Fibroblast of the conjunctiva (primary cell): ENCODE measurements at places on chromosomes 2 and 18.
A peak's percentile ranks its signal among the peaks of the same experiment; 100 is the strongest.

- DNase-seq: no peak
These were observed 37.0 kb upstream of the METTL21A start for GRCh38 chr2:207662203-207662602.

GRCh38 chr2:48851161-48851560 lies 95.6 kb upstream of the LHCGR start:
- no peak for DNase-seq

- DNase-seq: no peak
These were observed 274.3 kb upstream of the TRIB2 start for GRCh38 chr2:12442476-12442847.

GRCh38 chr2:26974352-26974751 lies 3.9 kb downstream of the MAPRE3 start:
- no peak for DNase-seq

DNA sequence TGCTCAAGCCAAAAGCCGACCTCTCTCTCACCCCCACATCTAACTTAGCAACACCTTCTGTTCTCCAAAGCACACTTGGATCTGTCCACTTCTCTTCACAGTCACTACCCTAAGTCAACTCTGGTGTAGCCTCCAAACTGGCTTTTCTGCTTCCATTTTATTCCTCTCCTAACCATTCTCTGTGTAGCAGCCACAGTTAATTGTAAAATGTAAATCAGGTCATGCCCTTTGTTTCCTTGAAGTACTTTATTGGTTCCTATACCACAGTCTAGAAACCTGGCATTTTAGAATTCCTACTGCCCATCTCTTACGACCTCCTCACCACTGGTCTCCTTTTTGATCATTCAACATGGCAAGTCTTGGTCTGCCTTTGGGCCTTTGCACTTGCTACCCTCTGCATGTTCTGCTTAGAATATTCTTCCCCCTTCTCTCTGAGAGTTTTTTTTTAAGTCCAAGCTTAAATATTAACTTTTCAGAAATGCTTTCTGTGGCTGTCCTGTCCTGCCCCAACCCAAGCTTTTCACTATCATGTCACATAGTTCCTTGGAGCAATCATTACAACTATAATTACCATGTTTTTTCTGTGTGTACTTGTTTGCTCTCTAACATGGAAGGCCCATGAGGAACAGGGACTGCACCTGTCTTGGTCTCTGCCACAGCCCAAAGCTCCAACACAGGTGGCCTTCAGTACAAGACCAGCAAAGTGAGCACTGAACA lies 42.9 kb downstream of the PLA2R1 start:
- no peak for DNase-seq

DNA sequence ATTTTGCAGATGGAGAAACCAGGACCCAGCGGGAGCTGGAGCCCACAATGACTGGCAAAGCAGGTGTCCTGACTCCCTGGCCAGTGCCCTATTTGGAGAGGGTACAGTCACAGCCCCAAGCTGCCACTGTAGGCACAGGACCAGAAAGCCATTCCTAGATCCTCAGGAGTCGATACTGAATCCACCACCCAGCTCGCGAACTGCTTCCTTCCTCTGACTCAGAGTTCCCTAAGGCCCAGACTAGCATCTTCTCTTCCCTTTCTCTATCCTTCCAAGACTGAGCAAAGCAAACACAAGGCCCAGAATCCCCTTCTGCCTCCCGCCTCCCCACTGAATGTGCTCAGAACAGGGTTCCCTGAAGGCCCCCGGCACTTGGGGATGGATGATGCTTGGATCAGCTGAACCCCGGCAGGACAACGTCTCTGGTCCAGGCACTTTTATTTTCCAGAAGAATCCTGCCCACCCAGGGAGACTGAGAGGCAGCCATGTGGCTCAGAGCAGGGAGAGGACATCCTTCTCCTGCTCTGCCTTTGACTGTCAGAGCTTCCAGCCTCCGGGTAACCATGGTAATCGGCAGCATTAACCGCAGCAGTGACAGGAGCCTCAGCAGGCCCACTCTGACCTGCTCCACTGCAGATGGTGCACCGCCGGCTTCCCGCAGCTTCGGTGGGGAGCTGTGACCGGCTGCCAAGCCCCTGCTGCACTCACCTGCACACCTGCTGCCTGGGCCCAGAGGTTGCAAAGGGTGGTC lies 34.8 kb upstream of the KLHL29 start:
- DNase-seq: no peak

- DNase-seq: no peak
These were observed 656.9 kb downstream of the TSN start for GRCh38 chr2:122412360-122412759.

- no peak for DNase-seq
These were observed 164.5 kb downstream of the LPIN1 start for GRCh38 chr2:11910971-11911370.

DNA sequence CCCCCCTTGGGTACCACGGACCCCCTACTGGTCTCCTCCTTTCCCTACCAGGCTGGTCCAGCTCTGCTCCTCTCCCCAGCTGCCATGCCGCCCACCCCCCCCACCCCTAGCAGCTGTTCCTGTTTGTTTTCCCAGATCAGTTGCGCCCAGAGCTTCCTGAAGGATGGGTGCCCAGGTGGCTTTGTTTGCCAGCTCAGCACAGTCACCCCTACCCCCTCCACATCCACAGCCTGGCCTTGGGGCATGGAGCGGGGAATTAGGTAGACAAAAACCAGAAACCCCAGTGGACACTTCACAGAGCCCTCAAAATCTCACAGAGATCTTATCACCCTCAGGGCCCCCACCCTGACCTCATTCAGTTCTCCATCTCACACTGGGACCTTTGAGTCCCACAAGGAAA lies 3.7 kb upstream of the CRYBA2 start:
- DNase-seq: no peak

GRCh38 chr2:54728669-54729120 lies 5.2 kb downstream of the EML6 start:
- peak; percentile 65 for DNase-seq
